ENCODE measurements at places on chromosomes 11 and 22.
A peak's percentile ranks its signal among the peaks of the same experiment; 100 is the strongest.

DNA sequence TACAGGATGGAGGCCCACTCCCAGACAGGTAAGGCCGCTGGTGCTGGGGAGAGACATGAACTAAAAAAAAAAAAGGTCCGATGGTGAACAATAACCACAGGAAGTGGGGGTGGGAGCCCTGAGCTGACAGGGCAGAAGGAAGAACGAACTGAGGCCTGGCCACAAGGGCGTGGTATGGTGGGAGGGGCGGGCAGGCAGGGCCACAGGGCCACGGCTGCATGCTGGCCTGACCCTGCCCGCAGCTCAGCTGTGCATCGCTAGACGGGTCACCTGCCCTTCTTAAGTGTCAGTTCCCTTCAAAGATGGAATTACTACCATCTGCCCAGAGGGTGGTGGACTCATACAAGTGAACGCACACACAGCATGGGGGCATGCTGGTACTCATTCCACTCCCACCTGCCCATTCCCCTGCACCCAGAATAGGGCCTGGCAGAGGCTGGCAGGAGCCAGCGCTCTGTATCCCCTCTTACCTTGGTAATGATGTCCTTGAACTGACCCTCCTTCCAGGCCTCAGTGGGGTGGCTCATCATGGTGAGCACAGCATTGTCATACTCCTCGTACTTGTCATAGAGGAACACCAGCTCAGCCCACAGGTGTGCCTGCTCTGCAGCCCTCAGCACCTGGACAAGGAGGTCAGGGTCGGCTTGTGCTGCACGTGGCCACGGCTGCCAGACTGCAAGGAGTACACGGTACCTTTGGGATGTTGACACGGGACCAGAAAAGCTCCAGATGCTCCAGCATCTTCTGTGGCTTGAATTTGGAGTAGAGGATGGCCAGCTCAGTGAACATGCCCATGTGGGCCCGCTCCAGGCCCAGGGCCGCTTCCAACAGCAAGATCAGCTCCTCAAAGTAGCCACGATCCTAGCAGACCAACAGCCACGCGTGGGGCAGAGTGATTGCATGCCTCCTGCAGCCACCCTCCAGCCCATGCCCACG lies 17.5 kb upstream of the SLC25A1 start:
- DNase-seq, result no peak

- peak; percentile 66 for DNase-seq
Observed at GRCh38 chr11:16184588-16184987, 171.8 kb downstream of the SOX6 start.

GRCh38 chr11:44904261-44905020 lies 46.2 kb downstream of the TP53I11 start:
- DNase-seq, result no peak

DNA sequence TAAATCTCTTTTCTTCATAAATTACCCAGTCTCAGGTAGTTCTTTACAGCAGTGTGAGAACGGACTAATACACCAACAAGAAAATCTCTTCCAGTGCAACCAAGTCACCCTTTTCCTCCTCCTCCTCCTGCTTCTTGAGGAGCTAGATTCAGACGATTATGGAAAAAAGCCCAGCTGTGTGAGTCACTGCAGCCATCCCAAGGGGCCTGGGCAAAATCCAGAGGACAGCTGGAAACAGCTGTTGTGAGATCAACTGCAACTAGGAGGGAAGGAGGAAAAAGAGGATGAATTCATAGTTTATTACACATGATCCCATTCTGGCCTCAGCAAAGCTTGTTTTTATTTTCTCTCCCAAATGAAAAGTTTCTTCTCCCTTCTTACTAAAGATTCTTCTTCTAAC lies 32.9 kb downstream of the RBFOX2 start:
- no peak for DNase-seq

DNA sequence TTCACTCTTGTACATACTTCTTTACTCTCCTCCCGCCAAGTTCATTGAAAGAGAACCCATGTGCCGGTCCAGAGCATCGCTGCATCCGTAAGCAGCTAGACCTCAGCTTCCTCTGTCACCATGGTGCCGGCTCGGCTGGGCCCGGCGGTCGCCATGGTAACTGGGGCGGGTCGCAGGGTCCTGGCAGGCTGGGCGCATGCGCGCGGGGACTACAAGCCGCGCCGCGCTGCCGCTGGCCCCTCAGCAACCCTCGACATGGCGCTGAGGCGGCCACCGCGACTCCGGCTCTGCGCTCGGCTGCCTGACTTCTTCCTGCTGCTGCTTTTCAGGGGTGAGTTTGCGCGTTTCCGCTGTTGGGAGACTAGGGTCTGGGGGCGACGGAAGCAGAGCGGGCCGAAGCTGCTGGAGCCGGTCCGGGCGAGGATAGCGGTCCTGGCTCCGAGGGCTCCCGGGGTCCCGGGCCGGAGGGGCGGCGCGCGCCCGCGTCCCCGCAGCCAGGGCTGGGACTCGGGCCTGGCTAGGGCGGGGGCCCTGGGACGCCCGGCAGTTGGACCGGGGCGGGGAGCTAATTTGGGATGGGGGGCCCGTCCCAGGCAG lies at the start of gene JAM3:
JAM3 (plus strand) TSS at position 244 of the 597 bp plus-strand sequence; CDS start at position 256, 12 bp downstream.
- peak; percentile 89 for DNase-seq

- no peak for DNase-seq
Observed at GRCh38 chr11:122103321-122103720, 12.7 kb downstream of the BLID start.

GRCh38 chr22:37498289-37498909 lies 12.2 kb upstream of the MFNG start:
- peak; percentile 60 for DNase-seq

DNA sequence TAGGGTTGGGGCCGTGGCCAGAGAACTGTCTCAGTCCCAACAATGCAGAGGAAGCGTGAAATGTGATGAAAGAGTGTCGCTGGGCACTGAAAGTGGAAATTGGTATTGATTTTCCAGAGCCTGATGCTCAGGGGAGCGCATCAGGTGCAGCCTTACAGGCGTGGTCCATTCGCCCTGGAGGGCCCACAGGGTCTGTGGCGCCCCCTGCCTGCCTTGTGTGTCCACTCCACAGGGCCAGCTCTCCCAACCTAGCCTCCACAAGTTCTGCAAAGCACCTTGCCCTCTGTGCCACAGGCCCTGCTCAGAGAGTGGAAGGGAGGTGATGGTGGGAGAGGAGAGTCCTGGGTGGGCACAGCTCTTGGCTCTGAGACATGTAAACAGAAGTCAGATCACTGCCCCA lies 54.9 kb upstream of the LMO1 start:
- peak; percentile 52 for DNase-seq

DNA sequence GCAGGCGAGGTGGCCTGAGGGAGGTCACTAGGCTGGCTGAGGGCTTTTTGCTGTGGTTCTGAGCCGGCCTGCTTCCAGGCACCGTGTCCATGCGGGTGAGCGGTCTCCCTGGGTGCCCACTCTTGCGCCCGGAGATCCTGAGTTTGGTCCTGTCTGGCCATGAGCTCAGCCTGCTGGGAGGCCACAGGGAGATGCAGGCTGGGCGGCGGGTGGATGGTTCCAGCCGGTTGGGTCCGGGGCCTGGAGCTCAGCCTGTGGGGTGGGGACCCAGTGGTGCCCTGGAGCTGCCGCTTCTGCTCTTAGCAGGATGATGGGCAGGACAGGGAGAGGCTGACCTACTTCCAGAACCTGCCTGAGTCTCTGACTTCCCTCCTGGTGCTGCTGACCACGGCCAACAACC lies 18.5 kb downstream of the TPCN2 start:
- DNase-seq, result no peak

GRCh38 chr11:2376751-2377451 lies at the start of gene CD81:
TSS of gene CD81 (plus strand) at chr11:2377310. CDS start at chr11:2377550, 240 bp downstream.
- peak; percentile 27 for DNase-seq

DNA sequence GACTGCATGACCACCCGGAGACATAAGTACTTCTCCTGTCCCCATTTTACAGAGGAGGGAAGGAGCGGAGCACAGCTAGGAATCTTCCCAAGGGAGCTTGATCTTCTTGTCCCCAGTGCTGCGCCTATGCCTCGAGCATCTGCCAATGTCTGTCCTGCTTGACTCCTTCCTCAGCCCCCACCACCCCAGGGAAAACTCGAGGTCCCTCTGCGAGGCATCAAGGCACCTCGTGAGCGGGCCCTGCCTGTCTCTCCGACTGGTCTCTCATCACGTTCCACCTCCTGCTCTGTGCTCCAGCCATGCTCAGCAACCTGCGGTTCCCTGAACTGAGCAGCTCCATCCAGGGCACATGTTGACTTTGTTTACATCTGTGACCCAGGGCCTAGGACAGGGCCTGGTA lies 2.5 kb downstream of the NCF4 start:
- no peak for DNase-seq

GRCh38 chr22:20834725-20835124 lies 23.9 kb downstream of the PI4KA start:
- DNase-seq, result no peak

DNA sequence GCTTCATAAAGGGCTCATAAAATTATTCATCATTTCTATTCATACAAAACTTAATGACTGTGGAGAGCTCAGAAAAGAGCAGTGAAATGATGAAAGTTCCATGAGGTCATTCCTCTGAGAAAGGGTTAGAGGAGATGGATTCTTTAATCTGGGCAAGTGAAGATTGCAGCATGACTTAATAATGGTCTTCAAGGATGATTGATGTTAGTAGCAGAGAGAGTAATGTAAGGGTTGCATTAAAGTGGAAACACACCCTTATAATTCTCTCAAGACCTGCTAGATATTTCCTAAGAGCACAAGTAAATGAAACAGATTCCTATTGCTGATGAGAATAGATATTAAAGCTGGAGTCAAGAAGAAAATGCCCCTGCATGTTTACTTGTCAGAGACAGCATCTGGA lies 711.6 kb upstream of the ANO5 start:
- no peak for DNase-seq

DNA sequence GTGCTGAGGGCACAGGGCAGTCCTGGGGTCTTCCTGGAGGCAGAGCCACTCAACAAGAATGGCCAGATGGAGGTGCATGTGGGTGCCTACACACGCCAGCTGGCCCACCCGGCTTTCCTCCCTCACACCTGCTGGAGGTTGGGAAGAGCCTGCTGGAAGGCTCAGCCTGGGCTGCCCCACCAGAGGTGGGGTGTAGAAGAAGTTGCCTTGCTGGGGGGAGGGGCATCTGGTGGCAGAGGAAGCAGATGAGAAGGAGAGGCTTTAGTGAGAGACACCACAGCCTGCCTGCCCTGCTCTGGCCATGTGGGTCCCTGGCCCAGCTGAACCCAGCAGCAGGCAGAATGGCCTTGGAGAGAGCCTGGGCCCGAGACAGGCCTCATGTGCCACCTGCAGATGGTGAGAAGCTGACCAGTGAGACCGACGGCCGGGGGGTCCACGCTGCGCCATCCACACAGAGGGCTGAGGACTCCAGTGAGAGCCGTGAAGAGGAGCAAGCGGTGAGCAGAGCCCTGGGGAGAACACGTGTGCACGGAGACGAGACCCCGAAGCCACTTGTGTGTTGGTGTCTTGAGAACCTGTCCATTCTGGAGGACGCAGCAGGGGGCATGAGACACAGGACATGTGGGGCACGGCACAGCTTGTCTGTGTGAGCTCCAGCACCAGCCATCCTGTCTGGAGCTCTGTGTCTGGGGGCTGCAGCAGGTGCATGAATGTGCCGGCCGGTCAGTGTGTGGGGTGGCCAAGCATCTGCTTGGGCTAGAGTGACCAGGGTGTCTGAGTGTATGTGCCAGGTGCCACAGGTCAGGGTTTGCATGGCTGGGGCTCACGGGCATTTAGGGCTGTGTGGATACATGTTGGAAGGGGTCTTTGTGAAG lies 2.7 kb downstream of the B4GALNT4 start:
- DNase-seq, result no peak

DNA sequence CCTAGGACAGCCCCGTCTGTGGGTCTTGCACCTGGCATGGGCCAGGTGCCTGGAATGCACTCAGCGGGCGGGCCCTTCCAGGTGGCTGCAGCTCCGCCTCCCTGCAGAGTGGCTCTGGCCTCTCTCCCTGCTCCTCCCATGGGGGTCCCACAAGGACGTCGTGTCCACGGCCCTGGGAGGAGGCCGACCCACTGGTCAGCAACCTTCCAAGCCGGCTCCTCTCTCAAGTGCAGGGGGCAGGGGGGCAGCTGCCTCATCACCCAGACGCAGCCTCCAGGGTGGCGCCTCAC lies 41.9 kb downstream of the CERK start:
- DNase-seq, result no peak

DNA sequence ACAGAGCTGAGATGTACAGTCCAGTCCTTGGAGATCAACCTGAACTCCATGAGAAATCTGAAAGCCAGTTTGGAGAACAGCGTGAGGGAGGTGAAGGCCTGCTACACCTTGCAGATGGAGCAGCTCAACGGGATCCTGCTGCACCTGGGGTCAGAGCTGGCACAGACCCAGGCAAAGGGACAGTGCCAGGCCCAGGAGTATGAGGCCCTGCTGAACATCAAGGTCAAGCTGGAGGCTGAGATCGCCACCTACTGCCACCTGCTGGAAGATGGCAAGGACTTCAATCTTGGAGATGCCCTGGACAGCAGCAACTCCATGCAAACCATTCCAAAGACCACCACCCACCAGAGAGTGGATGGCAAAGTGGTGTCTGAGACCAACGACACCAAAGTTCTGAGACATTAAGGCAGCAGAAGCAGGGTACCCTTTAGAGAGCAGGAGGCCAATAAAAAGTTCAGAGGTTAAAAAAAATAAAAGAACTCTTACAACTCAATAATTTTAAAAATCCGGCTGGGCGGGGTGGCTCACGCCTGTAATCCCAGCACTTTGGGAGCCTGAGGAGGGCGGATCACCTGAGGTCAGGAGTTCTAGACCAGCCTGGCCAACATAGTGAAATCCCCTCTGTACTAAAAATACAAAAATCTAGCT lies 69.9 kb upstream of the RTL6 start:
- peak; percentile 78 for DNase-seq

DNA sequence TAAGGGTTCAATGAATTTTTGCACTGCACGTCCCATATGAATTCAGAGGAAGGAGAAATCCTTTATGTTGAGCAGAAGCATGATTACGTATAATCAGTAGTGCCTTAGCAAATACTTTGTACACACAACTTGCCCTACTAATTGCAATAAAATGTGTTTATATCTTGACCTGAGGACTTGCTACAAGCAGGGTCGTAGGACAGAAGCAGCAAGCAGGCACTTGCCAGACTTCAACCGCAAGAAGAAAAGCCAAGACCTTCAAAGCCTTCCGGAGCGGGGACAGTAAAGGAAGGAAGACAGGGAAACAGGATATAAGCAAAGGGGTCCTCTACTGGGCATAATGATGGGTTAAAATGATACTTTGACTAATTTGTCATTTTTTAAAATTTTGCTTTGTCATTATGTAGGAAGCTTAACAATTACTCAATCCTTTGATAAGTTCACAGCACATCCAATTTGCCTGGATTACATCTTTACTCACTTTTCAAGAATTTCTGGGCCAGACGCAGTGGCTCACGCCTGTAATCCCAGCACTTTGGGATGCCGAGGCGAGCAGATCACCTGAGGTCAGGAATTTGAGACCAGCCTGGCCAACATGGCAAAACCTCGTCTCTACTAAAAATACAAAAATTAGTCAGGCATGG lies 23.2 kb upstream of the UBASH3B start:
- no peak for DNase-seq

GRCh38 chr11:102603091-102603490 lies 22.0 kb downstream of the MMP20 start:
- DNase-seq, result peak; percentile 98

All from SK-MEL-5 (cell line).